ENCODE measurements at places on chromosomes 6 and 20.

DNA sequence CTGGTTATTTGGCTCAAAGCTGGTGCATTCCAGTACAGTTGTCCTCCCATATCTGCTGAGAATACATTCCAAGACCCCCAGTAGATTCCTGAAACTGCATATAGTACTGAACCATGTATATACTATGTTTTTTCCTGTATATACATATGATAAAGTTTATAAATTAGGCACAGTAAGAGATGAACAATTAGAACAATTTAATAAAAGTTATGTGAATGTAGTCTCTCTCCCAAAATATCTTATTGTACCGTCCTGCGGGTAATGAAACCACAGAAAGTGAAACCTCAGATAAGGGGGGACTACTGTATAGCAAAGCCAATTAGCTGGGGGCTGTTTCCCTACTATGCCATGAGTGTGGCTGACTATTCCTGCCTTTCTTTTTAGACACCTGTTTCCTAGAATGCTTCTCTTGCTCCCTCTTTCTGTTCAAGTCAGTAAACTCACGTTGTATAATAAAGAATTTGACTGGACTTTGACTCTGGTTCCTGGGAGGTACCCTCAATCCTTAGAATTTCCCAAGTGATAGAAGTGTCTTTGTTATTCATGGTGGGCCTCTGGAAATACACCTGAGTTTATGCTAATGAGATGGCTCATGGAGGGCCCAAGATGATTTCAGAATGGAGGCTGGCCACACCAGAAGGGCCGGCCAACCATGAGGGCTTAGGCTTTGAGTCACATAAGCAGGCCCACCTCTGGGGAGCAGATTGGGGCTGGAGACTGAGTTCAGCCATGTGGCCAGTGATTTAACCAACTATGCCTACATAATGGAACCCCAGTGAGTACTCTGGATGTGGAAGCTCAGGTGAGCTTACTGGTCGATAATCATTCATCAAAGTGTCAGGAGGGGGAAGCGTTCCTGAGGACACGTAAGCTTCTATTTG is 689 bp upstream of the BLOC1S5 start:
- no peak for DNase-seq

- no peak for DNase-seq
Observed at GRCh38 chr6:66499851-66500250, 792.8 kb upstream of the EYS start.

GRCh38 chr6:144646093-144647056 is 361.2 kb downstream of the UTRN start:
- no peak for DNase-seq

DNA sequence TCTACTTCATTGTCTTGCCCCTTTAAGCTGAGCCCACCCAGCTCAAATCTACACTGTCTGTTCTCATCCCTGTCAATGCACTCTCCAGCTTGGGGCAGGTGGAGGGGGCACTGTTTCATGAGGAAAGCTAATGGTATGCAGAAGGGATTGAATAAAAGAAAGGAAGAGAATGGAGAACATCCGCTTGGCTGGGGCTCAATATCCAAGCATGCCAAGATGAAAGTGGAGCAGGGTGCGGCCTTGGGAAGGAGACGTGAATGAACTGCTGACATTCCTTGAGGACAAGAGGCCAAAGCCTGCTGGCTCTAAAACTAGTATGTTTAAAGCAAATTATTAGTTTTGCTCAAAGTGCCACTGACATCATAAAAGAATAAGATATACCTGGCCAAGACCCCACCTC is 24.2 kb downstream of the AKAP12 start:
- no peak for DNase-seq

DNA sequence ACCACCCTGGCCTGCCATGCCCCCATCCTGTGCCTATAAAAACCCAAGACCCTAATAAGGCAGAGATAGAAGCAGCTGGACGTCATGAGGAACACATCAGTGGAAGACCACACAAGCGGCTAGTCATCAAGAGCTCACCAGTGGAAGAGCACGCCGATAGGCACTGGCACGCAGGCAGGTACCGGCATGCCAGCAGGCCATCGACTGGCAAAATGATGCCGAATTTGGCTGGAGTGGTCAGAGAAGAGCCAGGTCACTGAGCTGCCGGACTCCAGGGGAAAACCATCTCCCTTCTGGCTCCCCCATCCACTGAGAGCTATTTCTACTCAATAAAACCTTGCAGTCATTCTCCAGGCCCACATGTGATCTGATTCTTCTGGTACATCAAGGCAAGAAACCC is 227.6 kb upstream of the EXOC2 start:
- DNase-seq = no peak

- DNase-seq = no peak
Observed at GRCh38 chr6:67450641-67451040, 1184.4 kb upstream of the ADGRB3 start.

- no peak for DNase-seq
Observed at GRCh38 chr20:32516583-32517517, 68.3 kb downstream of the NOL4L start.

- no peak for DNase-seq
Observed at GRCh38 chr20:33267701-33268100, 15.3 kb upstream of the BPIFB1 start.

GRCh38 chr6:110284855-110285254 is 73.3 kb downstream of the METTL24 start:
- no peak for DNase-seq

- no peak for DNase-seq
Observed at GRCh38 chr6:131136021-131136786, 937 bp downstream of the AKAP7 start.

DNA sequence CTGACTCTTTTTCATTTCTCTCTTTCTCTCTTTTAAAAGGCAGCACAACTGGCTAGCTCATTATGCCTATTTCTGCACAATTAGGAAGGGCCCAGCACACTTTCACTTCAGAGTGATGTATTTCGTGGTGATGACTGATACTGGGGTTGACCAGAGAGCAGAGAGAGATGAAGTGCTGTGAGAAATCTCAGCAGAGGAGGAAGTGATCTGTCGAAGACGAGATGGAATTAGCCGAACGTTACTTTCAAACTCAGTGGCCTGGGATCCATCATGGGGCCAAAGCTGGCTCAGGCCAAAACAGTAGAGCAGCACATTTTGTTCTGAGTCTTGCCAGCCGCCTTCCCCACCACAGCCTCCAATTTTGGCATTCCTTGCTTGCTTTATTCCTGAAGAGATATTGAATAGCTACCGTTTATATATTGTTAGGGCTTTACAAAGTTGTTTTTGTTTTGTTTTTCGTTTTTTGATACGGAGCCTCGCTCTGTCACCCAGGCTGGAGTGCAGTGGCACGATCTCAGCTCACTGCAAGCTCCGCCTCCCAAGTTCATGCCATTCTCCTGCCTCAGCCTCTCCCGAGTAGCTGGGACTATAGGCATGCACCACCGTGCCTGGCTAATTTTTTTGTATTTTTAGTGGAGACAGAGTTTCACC is 213.2 kb upstream of the ECI2 start:
- DNase-seq = no peak

- DNase-seq = no peak
Observed at GRCh38 chr20:41185013-41185757, 47.8 kb downstream of the PLCG1 start.

DNA sequence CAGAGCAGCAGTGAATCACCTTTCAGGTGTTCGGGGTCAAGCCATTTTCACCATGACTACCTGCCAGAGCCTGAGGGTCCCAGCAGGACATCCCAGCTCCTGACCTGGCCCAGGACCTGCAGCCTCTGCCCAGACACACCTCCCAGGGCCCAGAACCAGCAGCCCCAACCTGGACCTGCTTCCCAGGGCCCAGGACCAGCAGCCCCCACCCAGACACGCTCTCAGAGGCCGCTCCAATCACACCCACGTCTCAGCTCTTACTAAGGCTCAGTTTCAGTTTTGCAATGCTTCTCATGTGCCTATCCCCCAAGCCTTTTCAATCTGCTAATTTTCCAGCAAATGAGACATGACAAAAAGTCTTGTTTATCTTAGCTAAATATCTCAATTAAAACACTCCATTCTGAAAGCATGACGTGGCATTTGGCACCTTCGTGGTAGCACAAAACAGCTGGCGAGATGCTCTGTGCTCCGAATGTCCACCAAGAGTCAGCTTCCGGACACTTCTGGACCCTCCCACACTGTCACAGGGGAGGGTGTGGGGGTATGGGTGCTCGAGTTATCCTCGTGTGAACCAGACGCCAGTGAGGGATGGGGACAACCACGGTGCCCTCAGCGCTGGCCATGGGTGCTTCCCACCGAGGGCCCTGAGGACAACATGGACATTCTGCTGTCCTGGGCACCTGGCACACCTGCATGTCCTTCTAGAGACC is 253.2 kb downstream of the DLL1 start:
- DNase-seq = no peak

DNA sequence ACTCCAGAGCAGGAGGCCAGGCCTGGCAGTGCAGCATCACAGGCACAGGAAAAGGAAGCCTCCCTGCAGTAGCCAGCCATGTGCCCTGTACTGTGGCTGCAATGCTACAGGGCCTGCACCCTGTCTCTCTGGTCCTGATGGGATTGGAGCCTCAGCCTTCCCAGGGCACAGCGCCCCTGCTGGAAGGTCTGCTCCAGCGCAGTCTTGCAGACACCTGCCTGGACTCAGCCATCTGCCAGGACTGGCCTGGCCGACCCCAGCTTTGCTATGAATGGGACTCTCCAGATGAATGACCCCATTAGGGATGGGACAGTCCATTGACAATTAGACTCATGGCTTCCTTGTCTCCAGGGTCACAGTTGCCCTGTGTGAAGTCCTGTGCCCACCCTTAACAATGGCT is 251.6 kb downstream of the ERMARD start:
- no peak for DNase-seq

GRCh38 chr6:91633374-91634111 is 1046.7 kb upstream of the MAP3K7 start:
- DNase-seq = no peak

- no peak for DNase-seq
Observed at GRCh38 chr6:43890197-43891062, 120.4 kb downstream of the VEGFA start.

GRCh38 chr6:28807682-28808280 is 116.0 kb downstream of the TRIM27 start:
- DNase-seq = no peak

GRCh38 chr20:54619181-54619580 is 143.8 kb downstream of the DOK5 start:
- DNase-seq = no peak

- no peak for DNase-seq
Observed at GRCh38 chr20:22810626-22811569, 224.2 kb upstream of the SSTR4 start.

DNA sequence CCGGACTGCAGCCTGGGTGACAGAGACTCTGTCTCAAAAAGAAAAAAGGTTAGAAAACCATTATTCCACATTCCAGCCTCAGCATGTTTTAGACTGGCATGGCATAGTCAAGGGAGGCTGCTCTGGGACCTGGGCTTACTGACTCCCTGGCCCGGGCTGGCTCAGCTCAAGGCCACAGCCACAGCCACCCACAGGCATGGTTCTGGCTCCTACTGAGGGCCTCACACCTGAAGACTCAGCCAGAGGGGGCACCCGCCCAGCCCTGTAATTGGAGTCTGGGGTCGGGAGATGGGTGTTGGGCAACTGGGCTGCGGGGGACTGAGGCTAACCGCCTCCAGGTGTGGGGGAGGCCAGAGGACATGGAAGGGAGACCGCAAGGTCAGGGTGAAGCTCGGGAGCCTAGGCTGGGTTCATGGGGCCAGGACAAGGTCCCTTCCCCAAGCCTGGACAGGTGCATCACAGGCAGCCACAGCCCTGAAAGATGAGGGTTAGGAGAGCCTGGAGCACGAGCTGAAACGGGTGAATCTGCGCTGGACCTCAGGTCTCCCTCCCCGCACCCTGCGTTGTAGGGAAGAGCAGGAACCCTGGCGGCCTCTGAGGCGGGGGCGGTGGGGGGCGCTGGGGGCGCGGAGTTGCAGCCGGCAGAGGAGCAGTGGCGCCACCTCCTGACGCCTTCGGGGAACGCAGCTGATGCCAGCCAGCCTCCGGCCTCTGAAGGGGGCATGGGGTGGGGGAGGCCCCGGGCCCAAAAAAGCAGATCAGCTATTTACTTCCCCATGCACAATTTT is 67.7 kb upstream of the SRSF6 start:
- DNase-seq = no peak

DNA sequence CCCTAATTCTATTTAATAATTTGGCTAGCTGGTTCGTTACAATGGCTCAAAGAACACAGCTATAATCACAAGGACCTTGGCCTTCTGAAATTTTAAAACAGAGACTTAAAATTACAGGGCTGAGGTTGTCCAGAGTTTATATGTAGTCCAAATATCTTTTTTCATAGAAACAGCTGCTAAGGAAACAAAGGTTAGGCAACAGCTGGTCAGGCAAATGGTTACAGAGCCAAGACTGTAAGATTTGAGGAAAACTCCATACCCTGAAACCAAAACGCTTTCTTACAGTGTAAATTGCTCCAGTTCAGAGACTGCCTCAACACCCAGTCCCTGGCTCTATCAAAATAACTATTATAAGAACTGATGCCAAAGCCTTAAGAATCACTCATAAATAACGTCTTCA is 9.7 kb upstream of the ARHGAP18 start:
- DNase-seq = no peak

- no peak for DNase-seq
Observed at GRCh38 chr6:122567034-122567433, 43.2 kb upstream of the PKIB start.

GRCh38 chr6:112574190-112574589 is 227.1 kb downstream of the RFPL4B start:
- DNase-seq = no peak

DNA sequence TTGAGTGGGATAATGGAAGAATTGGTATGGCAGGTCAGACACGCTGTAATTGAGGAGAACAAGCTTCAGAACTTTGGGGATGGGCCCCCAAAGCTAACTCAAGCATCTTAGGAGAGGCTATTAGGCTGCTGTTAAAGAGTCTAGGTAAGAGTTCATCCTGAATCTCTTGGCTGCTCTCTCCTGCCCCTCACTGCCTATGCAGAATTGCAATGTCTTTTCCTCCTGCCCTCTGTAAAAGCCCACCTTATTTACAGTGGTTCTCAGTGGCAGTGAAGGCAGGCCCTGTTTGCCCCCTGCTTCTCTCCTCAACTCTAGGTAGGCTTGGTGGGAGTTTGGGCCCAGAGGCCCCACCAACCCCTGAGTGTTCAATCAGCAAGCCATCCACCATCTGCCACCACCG is 55.0 kb downstream of the LYRM2 start:
- no peak for DNase-seq

GRCh38 chr6:34333858-34334257 is 58.6 kb downstream of the NUDT3 start:
- no peak for DNase-seq

DNA sequence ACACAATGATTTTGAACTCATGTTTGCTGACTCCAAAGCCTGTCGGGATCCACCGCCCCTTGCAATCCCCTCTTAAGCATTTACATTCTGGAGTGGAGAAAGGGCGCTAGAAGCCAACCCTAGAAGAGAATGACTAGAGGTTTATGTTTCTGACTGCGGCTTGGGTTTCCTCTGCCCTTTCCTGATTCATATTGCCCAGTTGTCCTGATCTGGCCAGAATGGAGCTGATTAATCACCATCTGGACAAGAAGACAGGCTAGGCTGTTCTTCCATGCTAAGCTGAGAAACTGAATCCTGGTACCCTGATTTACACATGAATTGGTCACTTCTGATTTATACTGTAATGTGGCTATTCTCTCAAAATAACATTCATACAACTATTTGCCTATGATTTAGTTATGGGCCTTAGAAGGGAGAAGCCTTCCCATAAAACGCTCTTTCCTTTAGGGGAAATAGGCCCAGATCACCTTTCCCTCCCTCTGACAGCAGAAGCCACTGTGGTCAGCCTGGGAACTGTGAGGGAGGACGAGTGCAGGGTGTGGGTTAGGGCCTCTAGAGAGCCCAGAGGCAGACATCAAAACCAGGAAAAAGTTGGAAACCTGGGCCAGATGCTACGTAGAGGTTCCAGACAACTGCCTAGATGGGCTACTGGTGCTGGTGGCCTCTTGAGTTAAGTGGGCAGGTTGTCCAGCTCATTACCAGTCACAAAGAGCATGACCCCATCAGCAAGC is 199.2 kb upstream of the PRDM1 start:
- DNase-seq = no peak

All from esophagus squamous epithelium (tissue), 5 donors.